Stimulated activated CD8-positive, alpha-beta memory T cell treated with anti-CD3 and anti-CD28 coated beads, Interleukin-4, amount 100 ng/mL, for 4 hours (primary cell): ENCODE measurements at places on chromosomes 16 and 17.

GRCh38 chr17:46821482-46822387 is 3.2 kb upstream of the WNT3 start:
- DNase-seq = no peak

GRCh38 chr16:22206842-22207714 is 1.0 kb downstream of the EEF2K start:
- peak; percentile 46 for DNase-seq

GRCh38 chr17:60173304-60173819 is 23.6 kb downstream of the CA4 start:
- DNase-seq = no peak

DNA sequence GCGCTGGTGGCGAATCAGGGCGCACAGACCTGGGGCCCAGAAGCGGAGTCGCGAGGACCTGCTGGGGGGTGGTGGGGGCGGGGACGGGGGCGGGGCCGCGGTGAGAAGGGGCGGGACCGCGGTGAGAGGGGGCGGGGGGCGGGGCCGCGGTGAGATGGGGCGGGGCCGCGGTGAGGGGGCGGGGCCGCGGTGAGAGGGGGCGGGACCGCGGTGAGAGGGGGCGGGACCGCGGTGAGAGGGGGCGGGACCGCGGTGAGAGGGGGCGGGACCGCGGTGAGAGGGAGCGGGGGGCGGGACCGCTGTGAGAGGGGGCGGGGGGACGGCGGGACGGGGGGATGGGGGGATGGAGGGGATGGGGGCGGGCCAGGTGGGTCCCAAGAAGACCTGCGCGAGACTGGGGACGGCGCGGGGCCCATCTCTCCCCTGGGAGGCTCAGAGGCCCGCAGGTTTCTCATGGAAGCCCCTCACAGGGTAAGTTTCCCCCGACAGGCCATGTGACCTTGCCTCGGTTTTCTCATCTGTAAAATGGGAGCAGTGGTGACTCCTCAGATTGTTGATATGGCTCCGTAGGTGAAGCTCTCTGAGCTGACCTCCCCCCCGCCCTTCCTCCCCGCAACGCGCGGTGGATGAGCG is 28.6 kb upstream of the DBNDD1 start:
- no peak for DNase-seq

- DNase-seq = no peak
Measured at GRCh38 chr17:47643116-47643515, 6.6 kb upstream of the KPNB1 start.

GRCh38 chr16:56421313-56421712 is 4.0 kb downstream of the AMFR start:
- DNase-seq = no peak

- DNase-seq = no peak
Measured at GRCh38 chr16:17632667-17633066, 161.9 kb upstream of the XYLT1 start.
